ENCODE measurements at places on chromosomes 2 and 18.
A peak's percentile ranks its signal among the peaks of the same experiment; 100 is the strongest.

GRCh38 chr2:136114382-136114781 lies 3.6 kb downstream of the CXCR4 start:
- no peak for DNase-seq

- no peak for DNase-seq
These were observed 108.6 kb downstream of the CERS6 start for GRCh38 chr2:168564641-168565040.

DNA sequence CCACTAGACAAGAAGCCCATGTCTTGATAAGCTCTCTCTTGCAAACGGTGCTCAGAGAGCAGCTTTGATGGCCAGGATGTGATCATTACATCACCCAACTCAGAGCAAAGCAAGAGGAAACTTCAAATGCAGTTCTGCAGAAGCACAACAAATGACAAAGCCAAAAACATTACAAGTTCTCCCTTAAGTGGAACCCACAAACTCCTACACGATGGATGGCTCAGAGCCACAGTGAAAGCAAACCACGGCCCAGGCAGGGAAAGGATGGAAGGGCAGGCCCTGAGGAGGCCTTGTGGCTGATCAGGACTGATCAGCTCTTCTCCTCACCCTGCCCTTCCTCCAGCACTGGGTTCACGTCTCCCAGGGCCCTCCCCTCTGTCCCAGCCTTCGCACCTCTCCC lies 326.4 kb downstream of the EIPR1 start:
- no peak for DNase-seq

DNA sequence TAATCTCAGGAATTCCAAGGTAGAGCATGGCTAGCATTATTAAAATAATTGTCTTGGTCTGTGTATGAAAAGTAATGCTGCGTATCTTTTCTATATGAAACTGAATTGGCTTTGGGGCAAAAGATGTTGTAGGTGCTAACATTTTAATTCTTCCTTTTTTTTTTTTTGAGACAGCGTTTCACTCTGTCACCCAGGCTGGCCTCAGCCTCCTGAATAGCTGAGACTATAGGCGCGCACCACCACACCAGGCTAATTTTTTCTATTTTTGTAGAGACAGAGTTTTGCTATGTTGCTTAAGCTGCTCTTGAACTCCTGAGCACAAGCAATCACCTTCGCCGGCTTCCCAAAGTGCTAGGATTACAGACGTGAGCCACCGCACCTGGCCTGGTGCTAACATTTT lies 172.6 kb upstream of the STON1 start:
- DNase-seq, result no peak

- no peak for DNase-seq
These were observed 28.5 kb upstream of the CEP68 start for GRCh38 chr2:65027616-65028244.

DNA sequence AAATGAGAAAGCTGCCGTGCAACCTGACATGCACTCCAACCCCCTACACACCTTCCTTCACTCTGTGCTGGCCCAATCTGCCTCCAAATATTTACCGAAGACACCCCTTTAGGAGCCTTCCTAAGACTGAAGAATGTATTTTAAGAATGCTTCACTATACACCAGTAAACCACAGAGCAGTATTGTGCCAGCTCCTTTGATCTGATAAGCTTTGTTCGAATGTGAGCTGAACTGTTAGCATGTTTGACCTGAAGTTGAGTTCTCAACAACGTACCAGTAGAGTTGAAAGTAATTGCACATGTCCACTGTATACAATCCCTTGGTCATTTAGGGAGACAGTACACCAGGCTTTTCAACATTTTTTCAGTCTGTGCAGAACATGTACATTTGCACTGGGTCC lies 259.2 kb downstream of the TGIF1 start:
- DNase-seq, result no peak

GRCh38 chr2:44201648-44202165 lies 33.0 kb downstream of the PPM1B start:
- no peak for DNase-seq

DNA sequence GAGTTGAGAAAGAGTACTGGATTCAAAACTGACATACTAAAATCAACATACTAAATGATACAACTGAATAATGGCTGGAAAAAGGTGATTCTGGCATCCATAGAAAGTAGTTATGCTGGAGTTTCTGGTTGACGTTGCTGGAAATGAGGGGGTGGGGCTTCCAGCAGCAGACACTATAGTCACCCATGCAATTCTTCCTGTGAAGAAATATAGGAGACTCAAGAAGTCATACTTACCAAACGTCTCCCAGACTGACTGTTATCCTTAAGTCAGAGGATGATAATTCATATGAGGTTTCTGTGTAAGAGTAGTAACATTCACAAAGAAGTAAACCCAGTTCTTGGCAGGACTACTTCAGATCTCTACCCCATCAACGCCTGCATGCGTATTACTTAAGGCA lies 23.6 kb downstream of the DTNB start:
- no peak for DNase-seq

- DNase-seq, result no peak
These were observed 159.1 kb downstream of the ALK start for GRCh38 chr2:29762239-29762638.

DNA sequence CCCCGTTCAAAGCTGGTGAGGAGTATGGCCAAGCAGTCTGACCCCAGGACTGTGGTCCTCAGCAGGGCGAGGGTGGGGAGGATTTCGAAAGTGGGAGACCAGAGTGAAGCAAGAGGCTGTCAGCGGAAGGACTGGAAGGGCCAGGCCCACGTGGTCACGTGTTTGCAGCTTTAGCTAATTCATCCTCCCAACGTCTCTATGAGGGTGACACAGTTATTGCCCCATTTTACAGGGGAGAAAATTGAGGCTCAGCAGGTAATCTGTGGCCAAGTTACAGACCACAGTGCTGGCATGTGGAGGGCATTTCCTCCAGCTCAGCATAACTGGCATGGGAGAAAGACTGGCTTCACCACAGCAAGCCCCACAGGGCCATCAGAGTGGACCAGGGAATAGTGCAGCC lies 45.4 kb upstream of the LTBP1 start:
- DNase-seq, result no peak

- no peak for DNase-seq
These were observed 28.9 kb downstream of the NCK2 start for GRCh38 chr2:105773568-105773967.

- DNase-seq, result no peak
These were observed 222.3 kb downstream of the HDAC4 start for GRCh38 chr2:239178484-239178883.

DNA sequence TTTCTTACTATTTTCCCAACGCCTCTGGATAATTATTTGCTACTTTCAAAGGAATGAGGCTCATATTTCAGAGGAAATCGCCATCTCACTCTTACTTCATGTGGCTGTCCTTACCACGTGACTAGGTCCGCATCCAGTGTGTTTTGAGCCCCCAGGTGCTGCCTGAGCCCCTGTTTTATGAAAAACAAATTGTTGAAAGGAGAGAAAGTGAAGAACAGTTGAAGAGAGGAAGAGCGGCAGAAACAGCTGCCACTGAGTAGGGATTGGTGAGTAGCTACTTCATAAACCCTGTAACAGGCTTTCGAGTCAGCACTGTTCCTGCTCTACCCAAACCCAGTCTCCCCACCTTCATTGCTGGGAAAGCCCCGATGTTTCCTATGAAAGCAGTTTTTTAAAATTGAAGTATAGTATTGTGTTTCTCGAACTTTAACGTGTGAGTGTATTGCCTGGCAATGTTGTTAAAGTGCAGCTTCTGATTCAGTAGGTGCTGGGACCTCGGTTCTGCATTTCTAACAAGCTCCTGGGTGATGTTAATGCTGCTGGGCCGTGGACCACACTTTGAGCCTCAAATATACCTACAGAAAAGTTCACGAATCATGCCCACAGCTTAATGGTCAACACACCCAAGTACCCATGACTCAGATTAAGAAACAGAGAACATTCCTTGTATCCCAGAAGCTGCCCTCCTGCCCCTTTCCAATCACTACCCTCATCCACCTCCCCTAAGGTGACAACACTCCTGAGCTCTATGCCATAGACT lies 39.7 kb downstream of the TMEM177 start:
- DNase-seq, result no peak

GRCh38 chr2:196249171-196249570 lies 77.8 kb upstream of the STK17B start:
- no peak for DNase-seq

DNA sequence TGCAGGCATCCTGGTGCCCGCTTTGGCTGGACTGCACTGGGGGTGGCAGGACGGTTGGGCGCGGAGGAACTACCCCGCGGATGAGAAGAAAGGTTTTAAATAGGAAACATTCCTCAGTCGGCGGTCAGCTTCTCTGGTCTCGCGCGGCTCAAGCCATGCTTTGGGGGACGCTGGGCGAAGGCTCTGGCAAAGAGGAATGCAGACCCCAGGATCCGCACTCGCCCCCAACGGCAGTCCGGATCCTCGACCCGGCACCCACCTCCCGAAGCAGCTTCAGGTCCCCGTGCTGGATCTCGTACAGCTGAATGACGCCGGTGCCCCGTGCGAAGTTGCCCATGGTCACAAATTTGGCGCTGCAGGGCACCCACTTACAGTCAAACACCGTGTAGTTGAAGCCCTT lies 686 bp upstream of the PNO1 start:
- no peak for DNase-seq

DNA sequence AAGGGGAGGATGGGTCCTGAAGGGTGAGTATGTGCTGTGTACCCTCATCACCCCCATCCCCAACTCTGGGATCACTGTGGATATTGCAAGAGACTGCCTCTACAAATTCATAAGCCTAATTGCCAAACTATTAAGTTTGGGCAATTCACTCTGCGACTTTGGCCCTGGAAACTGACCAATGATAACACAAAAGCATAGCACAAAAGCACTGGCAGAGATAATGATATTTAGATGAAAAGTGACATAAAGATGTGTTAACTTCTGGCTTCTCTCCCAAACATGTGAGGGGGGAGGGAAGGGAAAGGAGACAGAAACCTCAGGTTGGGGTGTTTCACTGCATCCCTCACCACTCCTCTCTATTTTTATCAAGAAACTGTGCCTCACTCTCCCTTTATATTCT lies 150.3 kb downstream of the SATB2 start:
- DNase-seq, result no peak

DNA sequence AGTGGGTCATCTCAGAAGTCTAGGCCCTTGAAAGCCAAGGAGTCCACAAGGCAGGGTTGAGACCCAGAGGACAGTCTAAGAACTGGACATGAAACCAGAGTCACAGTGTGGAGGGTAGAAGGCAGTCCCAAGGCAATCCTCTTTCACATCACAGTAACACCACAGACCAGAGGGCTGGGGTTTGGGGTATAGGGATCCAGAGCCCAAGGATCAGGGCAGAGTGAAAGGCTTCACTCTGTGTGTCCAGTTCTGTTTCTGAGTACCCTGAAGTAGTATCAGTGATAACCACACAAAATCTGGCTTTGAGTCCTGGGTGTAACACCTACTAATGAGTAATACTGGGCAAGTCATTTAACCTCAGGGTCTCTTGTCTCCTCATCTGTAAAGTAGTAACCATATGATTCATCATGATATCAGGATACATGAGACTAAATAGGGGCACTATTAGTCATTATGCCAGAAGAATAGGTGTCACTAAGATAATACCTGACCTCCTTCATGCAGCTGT lies 91.0 kb downstream of the ICA1L start:
- DNase-seq, result peak; percentile 61

DNA sequence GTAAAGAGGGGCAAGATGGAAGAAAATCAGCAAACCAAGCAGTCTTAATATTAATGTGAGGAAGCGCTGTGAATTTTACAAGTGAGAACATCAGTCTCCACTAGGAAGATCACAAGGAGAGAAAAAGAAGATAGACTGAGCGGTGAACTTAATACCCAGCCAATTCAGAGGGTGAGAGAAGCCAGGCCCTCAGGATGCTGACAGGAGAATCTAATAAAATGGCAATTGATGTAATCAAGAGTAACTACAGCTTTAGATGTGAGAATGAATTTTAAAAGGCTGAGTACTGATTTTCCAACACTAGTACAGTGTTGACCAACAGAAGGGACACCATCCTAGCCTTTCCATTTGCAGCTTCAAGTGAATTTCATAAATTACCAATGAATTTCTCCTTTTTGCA lies 35.7 kb upstream of the SIX2 start:
- no peak for DNase-seq

GRCh38 chr2:230874456-230874855 lies 9.7 kb downstream of the ITM2C start:
- DNase-seq, result no peak

Measured in kidney capillary endothelial cell (primary cell).